ENCODE measurements at places on chromosomes 4 and X. TPM values are rescaled to one million over a fixed set of nuclear protein-coding genes. Genes with fewer than 3 reads are reported as not detected.

- DNase-seq: no peak
Observed at GRCh38 chrX:57640674-57641016, 39.4 kb downstream of the NLRP2B start.

DNA sequence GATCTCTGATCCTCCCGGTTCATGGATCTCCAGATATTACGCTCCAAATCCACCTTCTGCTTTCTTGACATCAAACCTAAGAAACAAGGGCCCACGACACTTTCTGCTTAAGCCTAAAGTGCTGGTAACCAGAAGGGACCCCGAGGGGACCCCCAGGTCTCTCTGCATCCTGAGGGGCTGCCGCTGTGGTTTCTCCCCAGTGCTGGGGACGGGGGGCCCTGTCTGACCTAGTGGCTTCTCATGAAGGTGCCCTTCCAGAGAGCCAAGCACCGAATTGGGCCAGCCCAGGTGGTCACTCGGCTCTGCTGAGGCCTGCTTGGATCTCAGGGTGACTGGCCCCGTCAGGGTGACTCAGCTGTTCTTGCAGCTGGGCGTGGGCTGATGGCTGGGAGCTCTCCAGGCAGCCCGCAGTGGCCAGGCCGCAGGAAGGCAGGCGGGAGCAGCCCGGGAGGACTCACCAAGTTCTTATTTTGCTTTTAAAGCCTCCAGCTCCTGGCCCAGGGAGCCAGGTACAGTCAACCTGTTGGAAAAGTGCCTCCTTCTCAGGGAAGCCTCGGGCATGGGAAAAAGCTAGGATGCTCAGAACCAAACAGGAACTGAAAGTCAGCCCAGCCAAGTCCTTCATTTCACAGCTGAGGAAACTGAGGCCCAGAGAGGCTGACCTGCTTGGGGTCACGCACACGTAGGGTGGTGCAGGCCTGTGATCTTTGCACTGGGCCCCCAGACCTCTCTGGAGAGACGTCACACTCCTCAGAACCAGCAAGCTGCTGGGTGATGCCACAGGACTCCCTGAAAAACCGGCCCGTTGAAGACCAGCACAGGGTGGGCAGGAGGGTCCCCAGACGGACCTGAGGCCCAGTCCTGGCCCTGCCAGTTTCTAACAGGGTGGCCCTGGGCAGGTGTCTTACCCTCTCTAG, 16.7 kb downstream of the BLOC1S4 start:
- DNase-seq: no peak

GRCh38 chr4:80140194-80140593, 57.1 kb upstream of the PRDM8 start:
- no peak for DNase-seq

The CHRDL1 gene
- polyA plus RNA-seq: not detected

The CCKAR gene
- not detected for polyA plus RNA-seq

DNA sequence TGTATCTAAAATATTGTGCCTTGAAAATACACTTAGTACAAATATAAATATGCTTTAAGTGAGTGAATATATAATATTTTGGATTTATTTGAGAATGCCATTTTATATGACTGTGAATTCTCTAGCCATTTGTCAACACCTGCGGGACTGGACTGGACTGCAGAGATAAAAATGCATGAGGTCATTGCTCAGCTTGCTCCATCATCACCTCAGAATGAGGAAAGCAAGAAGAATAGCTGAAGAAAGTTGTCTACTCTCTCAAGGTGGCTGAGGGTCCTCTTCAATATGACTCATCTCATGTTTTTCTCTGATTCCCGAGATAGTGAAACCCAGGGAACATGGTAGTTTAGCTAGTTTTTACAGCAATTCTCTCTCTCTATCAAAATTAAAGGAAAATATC, 732.5 kb upstream of the AGA start:
- no peak for DNase-seq

- no peak for DNase-seq
Observed at GRCh38 chr4:89497517-89498308, 190.1 kb upstream of the GPRIN3 start.

GRCh38 chrX:30610026-30610425, 32.5 kb upstream of the TASL start:
- no peak for DNase-seq

- DNase-seq: no peak
Observed at GRCh38 chr4:184706453-184706852, 27.4 kb downstream of the CENPU start.

- no peak for DNase-seq
Observed at GRCh38 chr4:107586371-107586770, 133.7 kb downstream of the PAPSS1 start.

- DNase-seq: no peak
Observed at GRCh38 chr4:46249106-46249505, 125.3 kb upstream of the GABRG1 start.

DNA sequence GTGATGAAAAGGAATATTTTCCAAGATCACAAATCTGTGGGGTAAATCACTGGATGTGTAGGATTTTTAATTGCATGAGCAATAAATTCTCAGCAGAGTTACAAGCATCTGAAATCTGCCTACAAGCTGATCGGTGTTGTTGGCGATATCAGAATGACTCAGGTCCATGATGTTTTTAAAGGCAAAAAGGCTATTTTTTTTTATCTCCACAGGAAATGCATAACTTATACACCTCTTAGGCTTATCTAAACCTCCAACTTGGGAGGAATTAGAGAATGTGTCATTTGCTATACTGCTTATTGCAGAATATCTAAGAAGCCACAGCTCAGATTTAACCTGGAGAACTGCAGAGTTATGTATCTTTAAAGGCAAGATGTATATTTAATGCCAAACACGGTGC, 61.6 kb downstream of the KIT start:
- no peak for DNase-seq

The STATH gene
- polyA plus RNA-seq: not detected

The LRRC66 gene
- polyA plus RNA-seq: not detected

The TLR2 gene
- polyA plus RNA-seq: not detected

DNA sequence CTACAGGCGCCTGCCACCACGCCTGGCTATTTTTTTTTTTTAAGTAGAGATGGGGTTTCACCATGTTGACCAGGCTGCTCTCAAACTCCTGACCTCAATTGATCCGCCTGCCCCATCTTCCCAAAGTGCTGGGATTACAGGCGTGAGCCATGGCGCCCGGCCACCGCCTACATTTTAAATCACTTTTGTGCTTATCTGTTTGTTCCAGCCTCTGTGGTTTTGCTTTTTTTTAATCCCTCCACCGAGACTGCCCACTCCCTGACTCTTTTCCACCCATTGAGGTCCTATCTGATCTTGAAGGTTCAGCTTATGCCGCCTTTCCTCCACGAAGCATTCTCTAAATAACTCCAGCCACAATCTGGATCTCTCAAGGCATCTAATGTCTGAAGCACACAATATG, 73.5 kb downstream of the CHRDL1 start:
- DNase-seq: no peak

The SLIT2 gene
- polyA plus RNA-seq: not detected

The LRBA gene
- polyA plus RNA-seq: 23.6 TPM

DNA sequence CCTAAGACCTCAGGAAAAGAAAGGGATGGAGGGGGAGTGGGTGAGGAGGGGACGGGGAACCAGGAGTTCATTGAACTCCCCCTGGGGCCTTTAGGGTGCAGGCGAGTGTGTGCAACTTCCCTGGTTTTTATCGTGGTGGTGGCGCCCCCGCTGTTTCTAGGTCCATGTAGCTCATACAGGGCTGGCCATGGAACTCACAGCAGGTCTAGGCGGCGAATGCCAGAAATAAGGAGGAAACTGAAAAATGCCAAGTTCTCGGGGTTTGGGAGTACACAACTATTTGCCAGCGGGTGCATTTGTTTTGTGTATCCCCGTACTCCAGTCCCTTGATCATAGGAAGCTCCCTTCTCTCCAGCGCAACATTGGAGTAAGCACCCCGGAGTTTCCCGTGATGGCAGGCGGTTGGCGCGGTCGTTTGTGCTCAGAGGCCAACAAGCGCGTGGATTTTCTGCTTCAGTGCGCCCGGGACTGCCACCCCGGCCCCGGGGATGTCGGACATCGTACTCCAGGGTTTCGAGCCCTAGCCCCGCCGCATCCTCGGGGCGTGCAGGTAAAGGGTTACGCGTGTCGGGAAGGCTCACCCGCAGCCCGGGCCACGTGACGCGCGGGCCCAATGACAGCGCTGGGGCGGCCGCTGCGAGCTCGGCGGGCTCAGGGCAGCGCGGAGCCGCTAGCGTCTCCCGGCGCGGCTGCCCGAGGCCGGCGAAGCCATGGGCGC, 208.9 kb downstream of the NWD2 start:
- no peak for DNase-seq

The GLRA2 gene
- polyA plus RNA-seq: not detected

The FATE1 gene
- polyA plus RNA-seq: not detected

- no peak for DNase-seq
Observed at GRCh38 chrX:130715299-130715698, 187.7 kb downstream of the ENOX2 start.

DNA sequence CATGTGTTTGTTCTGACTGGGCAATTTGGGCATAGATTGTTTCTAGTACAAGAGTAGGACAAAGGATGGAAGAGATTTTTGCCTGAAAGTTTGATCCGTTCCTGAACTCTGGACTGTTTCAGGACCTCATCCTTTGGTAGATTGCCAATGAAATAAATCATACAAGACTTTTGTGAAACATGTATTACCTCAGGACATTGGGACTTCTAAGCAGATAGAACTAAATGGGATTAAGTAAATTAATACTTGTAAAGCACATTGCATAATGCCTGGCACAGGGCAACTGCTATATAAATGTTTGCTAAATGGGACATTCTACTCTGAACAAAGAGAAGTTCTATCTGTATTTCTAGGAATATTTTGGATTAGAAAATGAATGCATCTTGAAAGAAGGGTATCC, 164.8 kb upstream of the RPS6KA3 start:
- no peak for DNase-seq

GRCh38 chrX:131828482-131828881, 194.6 kb upstream of the STK26 start:
- DNase-seq: no peak

- no peak for DNase-seq
Observed at GRCh38 chrX:15973946-15974345, 119.3 kb upstream of the AP1S2 start.

The LGI2 gene
- polyA plus RNA-seq: not detected

The CLGN gene
- polyA plus RNA-seq: not detected

The UGT2A1 gene
- not detected for polyA plus RNA-seq

The POU3F4 gene
- not detected for polyA plus RNA-seq

GRCh38 chr4:118823471-118823870, 12.5 kb downstream of the SEC24D start:
- DNase-seq: no peak

The UFSP2 gene
- 39.8 TPM for polyA plus RNA-seq

DNA sequence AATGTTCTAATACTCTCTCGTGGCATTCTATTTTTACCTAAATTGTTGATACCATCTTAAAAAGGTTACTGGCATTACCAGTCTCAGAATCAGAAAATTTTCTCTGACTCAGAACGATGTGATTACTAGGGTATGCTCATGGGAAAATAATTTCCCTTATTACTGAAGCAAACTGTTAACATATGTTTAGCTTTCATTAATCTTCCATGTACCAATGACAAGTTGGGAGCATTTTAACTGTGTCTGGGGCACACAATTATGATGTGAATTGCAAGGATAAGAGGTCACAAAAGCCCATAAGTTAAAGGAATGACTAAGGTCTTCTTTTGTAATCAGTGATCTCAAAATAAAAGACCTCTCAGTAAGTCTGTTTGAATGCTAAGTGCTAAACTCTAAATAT, 1254.6 kb downstream of the PCDH18 start:
- no peak for DNase-seq

GRCh38 chr4:150283689-150284088, 205.4 kb downstream of the DCLK2 start:
- DNase-seq: no peak

GRCh38 chr4:98568941-98569663, 89.3 kb downstream of the TSPAN5 start:
- DNase-seq: no peak

DNA sequence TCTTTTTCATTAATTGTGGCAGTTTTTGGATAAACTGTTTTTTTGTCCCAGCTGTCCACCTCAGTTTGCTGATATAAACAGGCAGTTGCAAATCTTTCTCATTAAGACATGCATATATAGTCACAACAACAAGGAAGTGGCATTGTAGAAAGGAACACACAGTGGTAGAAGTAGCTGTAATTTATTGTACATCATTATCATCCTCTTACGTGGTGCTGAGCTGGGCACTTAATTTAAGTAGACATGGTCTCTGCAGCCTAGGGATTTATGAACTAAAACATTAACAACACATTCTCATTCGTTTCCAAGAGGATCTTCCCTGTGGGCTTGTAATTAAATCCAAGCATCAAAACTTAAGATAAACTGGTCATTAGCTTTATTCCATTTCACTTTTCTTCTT, 500.2 kb downstream of the INPP4B start:
- DNase-seq: no peak

The RNF150 gene
- polyA plus RNA-seq: not detected

GRCh38 chrX:107600366-107600765, 27.9 kb upstream of the PRPS1 start:
- DNase-seq: no peak

GRCh38 chrX:143664302-143664701, 28.4 kb upstream of the SLITRK4 start:
- no peak for DNase-seq

DNA sequence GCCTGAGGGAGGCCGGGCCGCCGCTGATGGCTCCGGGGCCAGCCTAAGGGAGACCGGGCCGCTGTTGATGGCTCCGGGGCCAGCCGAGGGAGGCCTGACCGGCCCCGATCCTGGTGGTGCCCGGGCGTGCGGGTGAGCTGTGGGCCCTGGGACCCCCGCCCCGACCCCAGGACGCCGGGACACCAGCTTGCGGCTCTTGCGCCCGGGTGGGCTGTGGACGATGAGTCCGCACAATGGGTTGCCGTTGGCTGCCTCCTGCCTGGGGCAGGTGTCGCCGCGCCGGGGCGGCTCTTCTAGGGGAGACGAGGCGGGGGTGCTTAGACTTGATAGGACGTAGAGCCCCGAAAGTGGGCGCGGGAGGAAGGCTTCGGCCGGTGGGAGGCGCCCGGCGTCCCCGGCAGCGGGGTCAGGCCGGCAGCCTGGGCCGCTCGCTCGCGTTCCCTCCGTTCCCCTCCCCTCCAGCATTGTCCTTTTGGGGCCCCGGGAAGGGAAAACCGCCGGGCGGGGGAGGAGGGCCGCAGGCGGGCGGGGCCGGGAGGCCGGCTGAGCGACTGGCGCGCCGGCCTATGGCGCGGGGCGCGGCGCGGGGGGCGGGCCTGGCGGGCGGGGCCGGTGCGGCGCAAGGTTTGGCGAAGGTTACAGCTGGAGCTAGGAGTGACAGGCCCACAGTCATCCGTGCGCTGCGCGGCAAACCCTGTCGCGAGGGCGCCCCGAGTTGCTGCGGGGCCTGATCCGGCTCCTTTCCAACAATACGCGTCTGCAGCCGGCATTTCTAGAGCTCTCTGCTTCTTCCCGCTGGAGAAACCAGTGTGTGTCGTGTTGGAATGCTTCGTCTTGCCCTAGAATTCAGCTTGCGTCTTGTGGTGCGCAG, 819 bp downstream of the KIAA0232 start:
- peak; percentile 84 for DNase-seq

DNA sequence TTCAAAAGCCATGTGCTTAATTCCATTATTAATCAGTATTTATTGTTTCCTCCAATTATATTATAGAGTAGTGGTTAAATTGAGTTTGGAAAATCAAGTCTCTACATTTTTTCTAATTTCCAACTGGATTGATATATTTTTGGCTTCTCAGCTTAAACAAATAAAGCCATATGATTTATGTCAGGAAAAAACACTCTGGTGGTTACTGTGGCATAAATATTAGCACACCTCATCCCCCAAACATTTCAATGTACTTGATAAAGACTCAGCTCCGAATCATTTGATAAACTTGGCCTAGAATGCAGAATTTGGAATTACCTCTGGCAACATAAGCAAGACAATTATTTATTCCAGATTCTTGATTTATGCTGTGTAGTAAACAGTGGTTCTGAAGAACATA, 2313.8 kb downstream of the ARAP2 start:
- DNase-seq: no peak

The TBC1D9 gene
- not detected for polyA plus RNA-seq
